ENCODE measurements at places on chromosomes 4 and X. TPM values are rescaled to one million over a fixed set of nuclear protein-coding genes. Genes with fewer than 3 reads are reported as not detected.

FGFR3 gene
- 196 TPM for total RNA-seq

MAGEB10 gene
- total RNA-seq, result not detected

SOWAHB gene
- total RNA-seq, result 5.6 TPM

CPLX1 gene
- total RNA-seq, result 2.0 TPM

CXCL8 gene
- total RNA-seq, result 3.9 TPM

RASSF6 gene
- 10.1 TPM for total RNA-seq

TRPC5OS gene
- 0.26 TPM for total RNA-seq

TSPAN7 gene
- 8.6 TPM for total RNA-seq

KCNE5 gene
- total RNA-seq, result not detected

PTPN13 gene
- total RNA-seq, result 9.1 TPM

HSPA4L gene
- total RNA-seq, result 3.6 TPM

RTL3 gene
- 0.52 TPM for total RNA-seq

CCKAR gene
- total RNA-seq, result not detected

BEX5 gene
- 7.0 TPM for total RNA-seq

EPGN gene
- not detected for total RNA-seq

MAGEA2 gene
- total RNA-seq, result not detected

MTMR8 gene
- 4.9 TPM for total RNA-seq

VCX gene
- not detected for total RNA-seq

BEX3 gene
- total RNA-seq, result 77.3 TPM

ETNPPL gene
- not detected for total RNA-seq

HMGN5 gene
- total RNA-seq, result 35.3 TPM

NSUN7 gene
- 14.3 TPM for total RNA-seq

HPGD gene
- total RNA-seq, result 9.1 TPM

PAGE5 gene
- total RNA-seq, result not detected

Data from body of pancreas (tissue), 4 donors.